Ovary (tissue), 10 donors: ENCODE measurements at places on chromosomes 1 and 21. TPM values are rescaled to one million over a fixed set of nuclear protein-coding genes. Genes with fewer than 3 reads are reported as not detected.

- DNase-seq = peak; percentile 26
Observed at GRCh38 chr1:119713039-119713748, 1.5 kb downstream of the PHGDH start.

DNA sequence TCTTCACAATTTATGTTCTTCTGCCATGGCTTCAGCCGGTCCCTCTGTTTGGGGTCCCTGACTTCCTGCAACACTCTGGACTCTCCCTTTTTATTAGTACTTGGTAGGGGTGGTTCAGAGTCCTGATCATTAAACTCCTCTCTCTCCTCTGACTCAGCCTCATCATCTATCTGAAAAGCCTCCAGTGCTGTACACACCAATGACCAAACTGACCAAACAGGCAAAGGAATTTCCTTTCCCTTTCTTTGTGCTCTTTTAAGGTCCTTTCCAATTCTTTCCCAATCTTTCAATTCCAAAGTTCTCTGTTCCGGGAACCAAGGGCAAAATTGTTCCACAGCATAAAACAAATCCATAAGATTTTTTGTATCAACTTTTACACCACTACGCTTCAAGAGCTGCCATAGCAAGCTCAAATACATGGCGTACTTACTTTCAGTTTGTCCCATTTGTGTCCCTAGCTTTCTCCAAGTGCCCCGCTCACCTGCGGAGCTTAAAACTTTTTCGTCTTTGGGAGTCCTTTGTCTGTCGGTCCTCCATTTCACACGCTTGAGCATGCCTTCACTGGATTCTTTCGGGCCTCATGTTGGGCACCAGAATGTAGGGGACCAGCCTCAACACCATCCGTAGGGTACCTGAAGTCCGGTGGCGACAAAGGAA is 9.6 kb downstream of the DAP3 start:
- DNase-seq = no peak

DNA sequence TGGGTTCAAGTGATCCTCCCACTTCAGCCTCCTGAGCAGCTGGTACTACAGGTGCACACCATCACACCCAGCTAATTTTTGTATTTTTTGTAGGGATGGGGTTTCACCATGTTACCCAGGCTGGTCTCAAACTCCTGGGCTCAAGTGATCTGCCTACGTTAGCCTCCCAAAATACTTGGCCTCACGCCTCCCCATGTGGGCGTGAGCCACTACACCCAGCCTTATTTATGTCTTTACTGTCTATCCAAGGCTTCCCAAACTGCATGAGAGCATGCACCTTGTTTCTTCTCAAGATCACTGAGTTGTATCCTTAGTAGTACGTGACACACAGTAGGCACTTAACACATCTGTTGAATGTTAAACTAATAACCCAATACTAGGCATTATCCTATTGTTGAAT is 14.2 kb downstream of the WASF2 start:
- DNase-seq = no peak

DNA sequence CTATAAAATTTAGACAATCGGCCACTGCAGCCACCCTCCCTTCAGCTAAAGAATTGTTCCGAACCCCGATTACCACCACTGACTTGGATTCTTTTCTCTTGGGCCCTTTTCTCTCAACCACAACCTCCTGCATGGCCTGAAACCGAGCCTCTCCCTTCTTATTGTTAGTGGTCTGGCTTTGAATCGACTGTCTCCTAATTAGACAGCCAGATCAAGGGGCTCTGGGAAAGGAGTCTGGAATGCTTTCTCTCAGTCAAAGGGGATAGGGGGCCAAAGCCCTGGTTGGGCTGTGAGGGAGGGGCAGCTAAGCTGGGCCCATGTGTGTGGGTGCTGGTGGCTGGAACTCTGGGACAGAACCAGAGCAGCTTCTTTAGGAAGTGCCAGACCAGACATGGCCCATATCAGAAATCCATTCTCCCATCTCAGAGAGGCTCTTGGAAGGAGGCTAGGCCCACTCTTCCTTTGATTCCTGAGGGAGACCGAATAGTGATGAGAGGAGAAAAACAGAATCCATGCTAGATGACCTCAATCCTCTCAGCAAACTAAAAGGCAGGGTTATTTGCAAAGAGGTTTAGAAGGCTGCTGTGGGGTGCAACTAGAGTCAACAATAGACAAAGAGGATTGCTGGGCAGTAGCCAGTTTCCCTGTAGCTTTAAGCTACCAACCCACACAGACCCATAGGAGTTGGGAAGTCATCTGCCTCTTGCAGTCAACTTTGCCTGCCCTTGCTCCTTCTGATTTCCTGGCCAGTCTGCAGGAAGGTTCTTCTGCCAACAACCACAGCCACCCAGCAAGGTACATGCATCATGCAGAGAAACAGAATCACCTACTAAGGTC is 117.6 kb downstream of the AK5 start:
- DNase-seq = no peak

GRCh38 chr1:217344712-217345111 is 286.2 kb downstream of the GPATCH2 start:
- DNase-seq = no peak

DNA sequence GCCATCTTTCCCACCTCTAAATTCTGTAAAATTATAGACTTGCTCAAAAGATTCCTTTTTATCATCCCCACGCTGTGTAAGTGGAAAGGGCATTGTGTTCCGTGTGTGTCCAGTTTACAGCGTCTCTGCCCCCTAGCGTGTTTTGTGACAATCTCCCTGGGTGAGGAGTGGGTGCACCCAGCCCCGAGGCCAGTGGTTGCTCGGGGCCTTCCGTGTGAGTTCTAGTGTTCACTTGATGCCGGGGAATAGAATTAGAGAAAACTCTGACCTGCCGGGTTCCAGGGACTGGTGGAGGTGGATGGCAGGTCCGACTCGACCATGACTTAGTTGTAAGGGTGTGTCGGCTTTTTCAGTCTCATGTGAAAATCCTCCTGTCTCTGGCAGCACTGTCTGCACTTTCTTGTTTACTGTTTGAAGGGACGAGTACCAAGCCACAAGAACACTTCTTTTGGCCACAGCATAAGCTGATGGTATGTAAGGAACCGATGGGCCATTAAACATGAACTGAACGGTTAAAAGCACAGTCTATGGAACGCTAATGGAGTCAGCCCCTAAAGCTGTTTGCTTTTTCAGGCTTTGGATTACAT is 61.9 kb downstream of the POFUT2 start:
- no peak for DNase-seq

DNA sequence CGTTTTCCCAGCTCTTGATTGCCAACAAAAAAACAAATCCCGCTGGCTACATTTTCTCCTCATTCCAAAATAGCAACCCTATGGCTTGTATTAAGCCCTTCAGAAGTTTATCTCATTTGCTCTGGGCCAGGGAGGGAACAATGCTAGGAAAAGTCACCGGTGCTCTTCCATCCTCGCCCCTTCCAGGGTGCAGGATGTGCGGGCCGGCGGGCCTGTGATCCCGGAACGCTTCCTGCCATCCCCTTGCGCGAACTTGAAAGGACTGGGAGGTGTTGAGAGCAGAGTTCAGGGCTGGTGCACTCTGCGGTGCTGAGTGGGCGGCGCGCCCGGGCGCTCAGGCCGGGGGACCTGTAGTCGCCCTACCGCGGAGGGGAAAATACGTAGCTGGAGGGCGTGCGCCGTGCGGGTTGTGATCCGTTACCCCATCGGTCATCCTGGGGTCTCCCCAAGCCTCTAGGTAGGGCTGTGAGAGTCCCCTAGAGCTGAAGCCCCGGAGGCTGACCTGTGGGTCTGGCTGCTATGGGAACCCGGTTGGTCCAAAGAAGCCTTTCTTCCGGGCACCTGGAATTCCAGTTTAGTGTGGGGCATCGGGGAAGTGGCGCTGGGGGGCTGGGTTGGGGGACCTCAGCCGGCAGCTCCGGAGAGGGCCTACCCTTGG is 13.1 kb downstream of the NR5A2 start:
- no peak for DNase-seq

DNA sequence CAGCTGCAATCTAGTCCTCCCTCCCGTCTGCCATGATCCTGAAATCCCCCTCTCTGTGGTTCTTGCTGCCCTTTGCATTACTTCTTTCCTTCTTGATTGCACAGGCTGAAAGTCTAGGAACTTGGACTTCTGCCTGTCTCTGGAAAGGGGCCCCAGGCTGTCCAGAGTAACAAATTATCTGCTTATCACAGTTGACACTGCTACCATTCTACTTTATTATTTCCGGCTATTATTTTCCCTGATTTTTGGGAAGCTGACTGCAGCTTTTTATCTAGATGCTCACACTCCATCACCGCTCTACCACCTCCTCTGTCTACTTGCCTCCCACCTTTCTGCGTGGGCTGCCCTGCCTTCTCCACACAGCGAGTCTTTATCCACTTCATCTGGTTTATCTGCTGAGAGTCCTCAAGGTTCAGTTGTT is 202.1 kb upstream of the PLXNA2 start:
- DNase-seq = no peak

DNA sequence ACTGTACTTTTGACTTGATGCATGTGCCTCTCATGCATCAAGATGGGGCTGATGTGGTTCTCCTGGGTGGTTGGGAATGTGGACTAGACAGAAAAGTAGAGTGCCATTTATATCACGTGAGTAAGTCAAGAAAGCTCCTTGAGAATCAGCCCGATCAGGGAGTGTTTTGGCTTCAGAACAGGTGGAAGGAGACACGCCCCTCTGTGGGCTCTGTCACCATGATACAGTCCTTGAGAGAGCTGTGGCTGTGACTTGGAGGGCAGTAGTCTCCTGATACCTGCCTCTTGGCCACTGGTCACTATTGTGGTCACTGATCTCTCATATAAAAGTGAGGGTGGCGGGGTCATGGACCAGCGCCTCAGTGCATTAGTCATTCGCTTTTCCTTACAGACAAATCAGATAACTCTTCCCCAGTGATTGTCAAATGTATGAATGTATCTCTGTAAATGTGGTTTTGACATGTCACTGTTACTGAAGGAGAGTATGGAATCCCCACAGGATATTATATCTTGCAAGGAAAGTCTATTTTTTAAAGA is 8.9 kb upstream of the C4BPB start:
- DNase-seq = no peak

GRCh38 chr1:91578320-91579109 is 77.9 kb downstream of the CDC7 start:
- no peak for DNase-seq

DNA sequence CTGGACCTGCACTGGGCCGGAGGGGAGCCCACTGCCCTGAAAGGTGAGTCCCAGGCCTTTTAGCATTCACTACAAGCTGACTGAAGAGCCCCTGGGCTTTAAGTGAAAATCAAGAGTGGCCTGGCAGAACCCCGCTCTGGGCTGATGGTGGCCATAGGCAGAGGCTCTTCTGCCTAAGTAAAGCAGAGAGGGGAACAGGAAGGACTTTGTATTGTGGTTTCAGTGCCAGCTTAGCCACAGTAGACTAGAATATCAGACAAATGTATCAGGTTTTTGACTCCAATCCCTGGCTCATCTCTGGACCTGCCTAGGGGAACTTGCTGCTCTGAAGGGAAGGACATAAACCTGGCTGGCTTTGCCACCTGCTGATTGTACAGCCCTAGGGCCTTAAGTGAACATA is 10.2 kb upstream of the HENMT1 start:
- no peak for DNase-seq

DNA sequence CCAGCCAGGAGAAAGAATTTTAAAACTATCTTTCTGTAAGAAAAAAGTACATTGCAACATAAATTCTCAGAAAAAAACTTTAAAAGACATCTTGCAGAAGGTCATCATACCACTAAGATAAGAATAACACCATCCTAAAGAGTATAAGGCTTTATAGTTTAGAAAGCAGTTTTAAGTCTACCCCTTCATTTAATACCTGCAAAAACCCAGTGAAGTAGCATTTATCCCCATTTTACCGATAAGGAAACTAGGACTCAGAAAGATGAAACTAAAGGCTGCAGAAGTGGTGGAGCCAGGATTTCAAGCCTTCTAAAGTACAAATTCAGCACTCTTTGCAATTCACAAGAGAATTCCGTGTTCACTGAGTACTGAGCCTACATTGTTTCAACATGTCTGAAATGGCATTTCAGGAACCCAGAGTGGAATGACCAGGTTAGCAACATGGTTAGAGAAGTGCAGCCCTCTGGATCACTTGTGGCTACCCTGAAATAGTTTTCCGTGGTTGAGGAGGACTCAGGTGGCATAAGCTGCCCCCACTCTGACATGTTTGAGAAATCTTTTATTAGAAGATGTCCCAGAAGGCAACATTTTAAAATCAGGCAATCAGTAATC is 6.7 kb downstream of the MYCL start:
- DNase-seq = no peak

DNA sequence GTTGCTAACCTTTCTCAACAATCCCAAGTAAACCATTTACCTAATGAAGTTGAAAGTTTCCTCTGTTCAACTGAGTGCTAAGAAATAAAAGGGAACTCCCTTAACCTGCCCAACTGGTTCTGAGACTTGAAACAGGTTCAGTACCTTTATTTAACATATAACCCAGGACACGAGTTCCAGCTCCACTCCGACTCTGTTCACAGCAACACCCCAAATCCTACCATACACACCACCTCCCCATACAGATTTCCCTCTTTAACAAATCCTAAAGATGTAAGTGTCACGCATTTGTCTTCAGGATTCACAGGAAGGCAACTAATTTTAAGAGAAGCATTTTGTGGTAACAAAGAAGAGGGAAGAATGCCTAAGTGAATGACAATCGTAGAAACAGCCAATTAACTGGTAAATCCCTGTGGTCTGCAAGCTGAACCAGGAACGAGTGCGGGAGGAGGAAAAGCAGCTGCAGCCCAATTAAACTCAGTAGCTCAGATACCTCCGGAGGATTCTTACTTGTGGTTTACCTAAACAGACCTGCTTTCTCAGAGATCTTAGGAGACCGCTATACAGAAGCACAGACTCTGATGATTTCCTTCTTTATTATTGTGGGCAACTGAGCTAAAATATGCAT is 134.5 kb upstream of the MAGI3 start:
- DNase-seq = no peak

DNA sequence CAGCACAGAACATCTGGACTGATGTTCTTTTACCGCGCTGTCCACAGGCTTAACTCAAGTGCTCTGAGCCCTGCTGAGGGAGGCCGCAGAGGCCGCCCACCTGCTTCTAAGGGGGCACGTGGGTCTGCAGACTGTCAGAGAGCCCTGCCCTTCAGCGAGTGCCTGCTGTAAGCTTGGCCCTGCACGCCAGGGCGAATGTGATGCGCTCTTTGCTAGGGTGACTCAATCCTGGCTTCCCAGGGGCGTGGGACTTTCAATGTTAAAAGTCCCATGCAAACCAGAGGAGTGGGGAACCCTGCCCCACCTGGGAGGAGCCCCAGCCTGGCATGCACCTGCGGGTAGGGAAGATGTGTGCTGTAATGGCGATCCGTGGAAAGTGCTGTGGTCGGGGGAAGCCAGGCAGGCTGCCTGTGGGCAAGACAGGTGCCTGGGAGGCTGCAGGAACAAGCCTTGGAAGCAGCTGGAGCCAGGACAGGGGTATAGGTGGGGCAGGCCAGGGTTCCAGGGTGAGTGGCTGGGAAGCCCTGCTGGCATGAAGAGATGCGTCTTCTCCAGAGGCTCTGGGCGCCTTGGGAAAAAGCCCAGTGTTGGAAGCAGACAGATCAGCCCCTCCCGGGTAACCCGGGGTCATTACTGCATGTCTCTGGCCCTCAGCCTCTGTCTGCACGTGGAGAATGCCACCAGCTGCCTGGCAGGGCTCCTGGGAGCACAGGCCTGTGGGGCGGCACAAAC is 594 bp upstream of the PANK4 start:
- no peak for DNase-seq

RAB42 gene
- total RNA-seq = 0.94 TPM

TFF2 gene
- not detected for total RNA-seq

NRIP1 gene
- total RNA-seq = 39.9 TPM

PDC gene
- total RNA-seq = not detected

LCE1E gene
- not detected for total RNA-seq

GREM2 gene
- total RNA-seq = 0.95 TPM
